NCI-H1436 (cell line): ENCODE measurements at places on chromosomes 6 and 20.

DNA sequence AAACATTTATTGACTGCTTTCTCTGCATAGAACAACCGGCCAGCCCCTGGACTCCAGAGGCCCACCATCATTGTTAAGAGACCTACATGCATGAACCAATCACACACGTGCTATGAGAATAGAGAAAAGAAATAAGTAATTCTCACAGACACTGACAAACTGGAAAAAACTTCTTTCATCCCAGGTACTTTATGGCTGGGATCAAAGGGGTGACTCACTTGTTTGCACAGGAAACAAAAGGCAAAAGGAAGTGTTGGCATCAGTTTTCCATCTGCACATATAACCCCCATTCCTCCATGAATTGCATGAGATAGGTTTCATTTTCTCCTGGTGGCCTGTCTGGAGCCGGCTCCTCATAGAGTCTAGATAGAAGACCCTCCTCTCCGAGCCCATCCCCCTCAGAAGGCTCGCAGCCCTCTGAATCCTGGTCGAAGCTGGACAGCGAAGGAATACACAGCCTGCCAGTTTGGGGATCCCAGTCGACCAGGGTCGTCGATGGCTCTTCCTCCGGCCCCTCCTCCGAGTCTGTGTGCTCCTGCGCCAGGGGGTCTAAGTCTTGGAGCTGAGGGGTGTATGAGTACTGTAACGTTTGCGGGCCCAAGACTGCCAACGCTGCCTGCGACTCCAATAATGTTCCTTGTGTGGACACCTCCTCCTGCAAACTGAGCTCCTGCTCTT lies 43.3 kb downstream of the IL20RA start:
- DNase-seq: no peak

- DNase-seq: no peak
These were observed 43.7 kb upstream of the BPIFA2 start for GRCh38 chr20:33124261-33124660.

- no peak for DNase-seq
These were observed 1.9 kb downstream of the PNRC1 start for GRCh38 chr6:89082486-89082891.

- DNase-seq: peak; percentile 47
These were observed 901 bp upstream of the TRIM26 start for GRCh38 chr6:30213957-30214656.

- no peak for DNase-seq
These were observed 69.4 kb downstream of the FYN start for GRCh38 chr6:111803804-111804203.

- no peak for DNase-seq
These were observed 3.0 kb upstream of the TGM2 start for GRCh38 chr20:38167851-38168760.

DNA sequence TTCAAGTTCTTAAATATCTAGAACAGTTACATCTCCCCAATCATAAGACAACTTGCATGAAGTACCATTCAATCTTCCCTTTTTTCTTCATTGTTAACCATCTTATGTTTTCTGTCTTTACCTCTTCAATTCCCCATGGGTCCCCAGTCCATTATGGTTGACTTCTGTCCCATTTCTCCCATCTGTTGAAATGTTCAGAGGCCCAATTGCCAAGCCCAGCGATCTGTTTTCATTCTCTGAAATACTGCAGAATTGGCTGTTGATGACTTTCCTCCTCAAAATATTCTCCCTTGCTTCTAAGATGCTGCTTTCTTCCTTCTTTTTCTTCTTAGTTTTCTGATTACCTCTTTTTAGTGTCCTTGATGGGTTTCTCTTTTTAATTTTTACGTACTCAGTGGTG lies 26.0 kb downstream of the DSTN start:
- no peak for DNase-seq

GRCh38 chr6:52164319-52165094 lies 21.7 kb upstream of the IL17A start:
- no peak for DNase-seq

DNA sequence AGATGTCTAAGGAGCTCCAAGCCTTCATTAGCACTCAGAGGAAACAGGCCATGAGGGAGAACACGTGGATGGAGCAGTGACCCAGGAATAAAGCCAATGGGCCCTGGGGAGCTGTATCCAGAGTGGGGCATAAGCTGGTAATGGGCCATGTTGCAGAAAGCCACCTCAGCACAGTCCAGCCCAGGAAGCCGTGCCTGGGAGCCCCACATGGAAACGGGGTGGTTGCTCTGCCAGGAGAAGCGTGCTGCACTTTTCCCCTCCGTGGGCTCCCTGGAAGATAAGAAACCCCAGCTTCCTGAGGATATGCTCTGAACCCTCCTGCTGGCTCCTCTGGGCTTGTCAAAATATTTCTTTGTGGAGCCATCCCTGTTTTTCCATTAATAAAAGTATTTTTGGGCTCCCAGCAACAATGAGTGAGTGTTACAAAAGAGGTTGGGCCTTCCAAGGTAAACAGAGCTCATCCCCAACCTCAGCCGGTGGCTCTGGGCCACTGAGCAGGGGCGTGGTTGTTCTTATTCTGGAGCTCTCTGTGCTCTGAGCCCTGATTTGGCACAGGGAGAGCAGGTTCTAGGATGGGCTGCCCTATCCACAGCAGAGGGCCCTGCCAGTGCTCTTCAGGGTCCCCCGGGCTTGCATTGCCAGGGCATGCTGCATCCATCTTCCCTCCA lies 31.2 kb upstream of the NFATC2 start:
- no peak for DNase-seq

- no peak for DNase-seq
These were observed 1.1 kb upstream of the APOBEC2 start for GRCh38 chr6:41051873-41052272.

DNA sequence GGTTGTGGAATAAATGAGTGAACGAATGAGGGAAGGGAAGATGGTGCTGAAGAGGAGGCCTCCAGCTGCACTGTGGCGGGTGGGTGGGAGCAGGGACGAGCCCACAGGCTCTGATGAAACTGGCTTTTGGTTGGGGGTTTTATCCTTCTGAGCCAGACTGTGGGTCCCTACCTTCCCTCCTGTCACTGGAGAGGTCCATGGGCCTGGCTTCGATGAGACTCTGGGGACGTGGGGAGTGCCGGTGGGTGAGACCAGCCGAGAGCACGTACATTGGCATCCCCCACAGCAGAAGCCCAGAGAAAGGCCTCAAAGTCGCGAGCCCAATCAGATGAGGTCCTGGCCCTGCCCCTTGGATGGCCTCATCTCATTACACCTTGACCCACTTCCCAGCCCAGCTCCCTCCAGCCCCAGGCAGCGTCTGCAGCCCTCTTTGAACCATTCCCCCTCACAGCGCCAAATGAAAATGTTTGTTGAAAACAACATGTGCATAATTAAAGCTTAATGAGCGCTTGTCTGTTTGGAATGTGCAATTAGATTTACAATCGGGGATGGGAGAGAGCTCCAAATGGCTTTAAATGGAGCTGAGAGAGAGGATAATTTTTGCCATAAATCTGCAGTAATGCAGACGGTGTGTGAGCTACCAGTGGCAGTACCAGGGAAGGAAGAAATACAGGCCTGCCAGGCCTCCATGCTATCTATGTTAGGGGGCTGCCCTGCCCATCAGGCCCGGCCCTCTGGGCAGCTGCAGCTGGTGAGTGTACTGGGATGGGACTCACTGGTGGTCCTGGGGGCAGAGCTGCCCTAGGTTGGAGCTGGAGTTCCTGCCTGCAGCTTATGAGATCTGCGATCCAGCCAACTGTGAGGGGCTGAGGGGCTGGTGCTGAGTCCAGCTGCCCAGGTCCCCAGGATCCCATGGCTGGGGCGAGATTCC lies 47.2 kb downstream of the TOX2 start:
- DNase-seq: peak; percentile 37

DNA sequence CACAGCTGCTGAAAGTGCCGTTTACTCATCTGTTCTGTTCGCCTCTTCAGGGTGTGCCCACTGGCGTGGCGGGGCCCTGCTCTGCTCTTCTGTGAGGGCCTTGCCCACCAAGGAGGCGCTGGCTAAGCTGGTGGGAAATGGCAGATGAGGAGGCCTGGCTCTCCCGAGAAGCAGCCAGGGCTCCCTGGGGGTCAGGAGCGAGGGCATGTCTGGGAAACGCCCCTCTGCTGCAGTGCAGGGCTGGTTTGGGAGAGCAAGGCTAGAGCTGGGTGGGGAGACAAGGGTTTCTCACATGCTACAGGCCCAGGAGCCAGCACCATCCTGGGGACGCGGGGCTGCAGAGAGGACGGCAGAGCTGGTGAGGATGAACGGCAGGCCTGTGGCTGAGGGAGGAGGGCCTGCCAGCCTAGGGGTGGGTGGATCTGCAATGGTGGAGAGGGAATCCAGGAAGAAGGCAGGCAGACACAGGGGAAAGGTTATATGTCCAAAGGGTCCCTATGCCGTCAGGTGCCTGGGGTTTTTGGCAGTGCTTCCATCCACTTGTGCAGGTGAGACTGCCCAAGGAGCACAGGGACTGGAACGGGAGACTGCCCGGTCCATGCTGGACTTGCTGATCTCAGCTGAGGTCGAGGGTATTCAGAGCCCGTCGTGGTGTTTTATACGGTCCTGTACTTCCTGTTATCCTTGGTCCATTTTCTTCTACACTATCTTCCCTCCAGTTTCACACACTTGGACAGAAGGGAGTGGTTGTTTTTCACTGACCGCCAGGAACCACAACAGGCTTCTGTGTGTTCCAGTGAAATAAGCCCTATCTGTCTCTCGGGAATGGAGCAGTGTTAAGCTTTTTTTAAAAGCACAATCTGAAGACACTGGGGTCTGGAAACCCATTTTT lies 119.2 kb downstream of the SYCP2 start:
- DNase-seq: no peak

DNA sequence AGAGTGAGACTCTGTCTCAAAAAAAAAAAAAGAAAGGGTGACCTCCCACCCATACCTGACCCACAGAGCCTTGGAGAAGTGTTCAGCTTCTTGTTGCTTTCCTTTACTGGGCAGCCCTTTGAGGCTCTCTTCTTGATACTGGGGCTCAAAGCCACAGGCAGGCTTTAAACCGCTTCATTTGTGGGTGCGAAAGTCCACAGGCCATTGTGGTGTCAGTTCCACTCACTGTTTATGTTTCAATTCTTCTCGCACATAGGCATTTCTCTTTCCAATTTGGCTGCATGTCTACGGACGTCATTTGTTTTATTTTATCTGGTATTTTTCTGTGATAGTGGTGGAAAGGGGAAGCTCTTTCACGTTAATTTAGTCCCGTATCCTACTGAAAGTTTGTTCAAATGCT lies 34.6 kb downstream of the PPARD start:
- DNase-seq: no peak

DNA sequence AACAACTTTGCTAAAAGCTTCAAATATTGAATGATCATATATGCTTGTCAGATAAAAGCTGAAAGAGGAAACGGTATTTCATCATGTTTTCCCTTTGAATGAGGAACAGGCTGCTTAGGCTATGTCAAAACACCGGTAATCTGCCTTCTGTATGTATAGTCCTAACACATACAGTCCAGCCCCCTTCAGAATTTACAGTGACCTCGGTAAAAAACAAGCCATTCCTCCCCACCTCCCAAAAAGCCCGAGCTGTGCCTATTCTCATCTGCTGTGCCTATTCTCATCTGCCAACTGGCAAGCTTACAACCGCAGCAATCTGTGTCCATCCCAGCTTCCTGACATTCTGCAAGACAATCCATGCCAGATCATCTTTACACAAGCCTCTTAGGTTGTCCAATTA lies 26.8 kb upstream of the UBE2J1 start:
- no peak for DNase-seq

- no peak for DNase-seq
These were observed 12.5 kb downstream of the TRIM26 start for GRCh38 chr6:30200551-30201281.

GRCh38 chr6:111306104-111306888 lies 176.7 kb downstream of the REV3L start:
- DNase-seq: no peak

- DNase-seq: no peak
These were observed 69.2 kb upstream of the RIPOR2 start for GRCh38 chr6:25005010-25005409.

GRCh38 chr20:15763366-15763765 lies 809.9 kb downstream of the KIF16B start:
- no peak for DNase-seq
